ENCODE measurements at places on chromosomes 12 and 14.

GRCh38 chr12:118520214-118521035 is 144.1 kb downstream of the SUDS3 start:
- DNase-seq: no peak

DNA sequence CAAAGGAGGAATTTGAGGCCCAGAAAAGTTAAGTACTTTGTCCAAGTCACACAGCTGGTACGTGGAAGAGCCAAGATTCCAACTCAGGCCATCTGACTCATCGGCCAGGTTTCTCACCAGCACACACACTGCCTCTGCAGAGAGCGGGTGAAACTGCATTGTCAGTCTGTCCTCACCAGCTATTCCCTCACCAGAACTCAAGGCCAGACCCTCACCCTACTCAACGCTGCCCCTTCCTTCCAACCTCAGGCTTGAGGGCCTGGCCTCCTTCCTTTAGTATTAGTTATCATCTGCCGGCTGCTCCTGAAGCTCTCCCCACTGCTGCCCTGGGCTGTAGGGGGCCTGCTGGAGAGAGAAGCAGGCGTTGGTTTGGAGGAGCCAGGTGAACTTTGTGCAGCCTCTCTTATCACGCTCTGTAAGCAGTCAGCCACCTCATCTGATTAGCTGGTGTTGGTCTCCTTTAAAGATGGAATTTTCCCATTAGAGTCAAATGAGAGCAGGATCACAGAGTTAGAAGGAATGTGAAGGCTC is 16.6 kb upstream of the PLEK2 start:
- DNase-seq: peak; percentile 73

GRCh38 chr12:27771481-27772327 is 8.3 kb upstream of the KLHL42 start:
- no peak for DNase-seq

DNA sequence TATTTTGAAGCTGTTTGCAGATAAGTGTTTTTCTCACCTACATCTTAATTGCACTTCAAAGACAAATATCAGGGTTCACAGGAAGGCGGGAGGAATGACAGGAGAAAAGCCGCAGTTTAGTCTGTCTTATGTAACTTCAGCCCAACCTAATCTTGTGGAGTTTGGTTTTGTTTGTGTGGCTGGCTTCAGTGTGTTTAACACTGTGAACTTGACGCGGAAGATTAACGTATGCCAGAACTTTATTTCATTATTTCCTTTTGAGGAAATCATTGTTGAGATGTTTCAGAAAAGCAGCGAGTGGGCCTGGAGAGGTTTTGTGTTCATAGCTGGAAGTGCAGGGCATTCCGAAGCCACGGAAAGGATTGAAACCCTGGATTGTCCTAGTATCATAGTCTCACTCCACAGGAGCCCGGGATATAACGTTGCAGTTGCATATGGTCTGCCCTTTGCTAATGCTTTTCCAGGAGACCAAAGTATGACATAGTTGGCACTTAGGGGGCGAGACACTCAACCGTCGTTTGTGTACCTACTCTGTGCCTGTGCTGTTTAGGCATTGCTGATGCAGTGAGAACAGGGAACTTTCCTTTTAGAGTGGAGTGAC is 2.0 kb downstream of the PELI2 start:
- peak; percentile 20 for DNase-seq

- DNase-seq: no peak
These were observed 16.3 kb upstream of the BEGAIN start for GRCh38 chr14:100603341-100604120.

DNA sequence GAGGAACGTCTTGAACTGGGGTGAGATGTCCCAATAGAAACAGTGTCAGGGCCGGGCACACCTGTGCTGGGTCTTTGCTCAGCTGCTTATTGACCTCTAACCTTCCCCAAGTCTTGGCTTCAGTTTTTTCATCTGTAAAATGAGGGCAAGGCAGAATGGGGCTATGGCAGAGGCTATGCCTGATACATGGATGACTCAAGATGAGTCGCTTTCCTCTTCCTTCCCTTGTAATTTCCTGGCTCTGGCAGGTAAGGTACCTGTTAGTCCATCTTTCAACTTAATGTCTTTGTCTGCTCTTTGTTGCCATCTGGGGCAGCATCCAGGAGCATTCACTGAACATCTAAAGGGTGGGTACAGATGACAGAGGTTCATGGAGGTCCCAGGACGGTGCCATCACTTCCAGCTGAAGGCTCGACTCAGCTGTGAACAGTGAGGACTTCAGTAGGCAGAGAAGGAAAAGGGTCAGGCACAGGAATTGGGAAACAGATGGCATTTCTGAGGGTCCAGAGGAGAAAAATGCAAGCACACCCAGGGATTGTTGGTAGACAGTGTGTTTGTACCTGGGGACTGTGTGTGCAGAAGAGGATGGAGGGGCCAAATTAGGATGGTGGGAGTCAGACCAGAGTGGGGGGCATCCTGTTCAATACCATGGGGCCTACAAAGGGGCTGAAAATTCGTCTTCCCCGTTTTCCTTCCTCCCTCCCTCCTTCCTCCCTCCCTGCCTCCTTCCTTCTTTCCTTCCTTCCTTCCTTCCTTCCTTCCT is 268.3 kb downstream of the VRK1 start:
- no peak for DNase-seq

- no peak for DNase-seq
These were observed 192.1 kb upstream of the MYL2 start for GRCh38 chr12:111112311-111113098.

- DNase-seq: peak; percentile 77
These were observed 70.6 kb upstream of the ACTN1 start for GRCh38 chr14:69049675-69050074.

DNA sequence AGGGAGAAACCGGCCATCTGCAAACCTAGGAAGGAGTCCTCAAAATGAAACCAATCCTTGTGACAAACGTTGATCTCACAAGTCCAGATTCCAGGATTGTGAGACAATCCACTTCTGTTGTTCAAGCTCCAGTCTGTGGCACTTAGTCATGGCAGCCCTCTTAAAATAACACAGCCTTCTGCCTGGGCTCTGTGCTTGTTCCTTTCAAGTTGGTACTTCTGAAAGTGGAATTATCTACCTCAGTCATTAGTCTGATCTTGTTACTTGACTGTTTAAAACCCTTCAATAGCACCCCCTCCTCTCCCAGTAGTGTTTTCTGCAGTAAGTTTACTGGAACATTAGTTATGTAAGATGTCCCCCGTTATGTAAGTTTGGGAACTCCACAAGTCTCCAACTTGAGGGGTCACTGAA is 111.0 kb upstream of the HIF1A start:
- DNase-seq: peak; percentile 64

DNA sequence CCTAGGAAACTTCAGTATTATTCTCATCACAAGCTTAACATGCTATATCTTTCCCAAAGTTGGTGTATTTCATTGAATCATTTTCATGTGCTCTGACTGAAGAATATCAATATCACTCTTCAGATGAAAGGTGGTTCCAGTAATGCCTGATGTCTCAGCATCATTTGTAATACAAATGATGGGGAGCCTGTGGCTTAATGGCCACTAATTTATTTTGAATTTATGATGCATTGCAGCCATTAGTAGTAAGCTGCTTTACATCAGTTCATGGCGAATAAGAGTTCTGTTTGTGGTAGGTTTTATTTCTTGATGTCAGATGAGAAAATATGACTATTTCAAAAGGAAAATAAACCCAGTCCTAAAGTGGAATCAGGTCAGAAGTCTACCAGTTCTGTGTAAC is 139.4 kb downstream of the SLC16A7 start:
- no peak for DNase-seq

GRCh38 chr14:61372379-61372778 is 51.0 kb downstream of the PRKCH start:
- DNase-seq: no peak

DNA sequence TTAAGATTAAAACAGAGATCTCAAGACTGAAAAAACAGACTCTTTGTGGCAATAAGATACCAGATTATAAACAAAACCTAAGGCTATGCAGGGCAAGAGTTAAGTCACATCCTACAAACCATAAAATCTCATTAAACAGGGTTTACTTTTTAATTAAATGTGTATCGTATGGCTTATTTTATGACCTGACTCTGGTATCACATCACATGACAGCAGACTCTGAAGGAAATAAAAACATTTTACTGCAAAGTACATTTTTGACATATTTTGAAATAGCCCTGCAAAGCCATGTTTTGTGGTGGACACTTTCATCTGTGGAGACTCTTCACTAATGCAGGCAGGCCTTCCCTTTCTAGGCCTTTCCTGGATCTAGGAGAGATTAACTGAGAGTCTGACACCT is 327.6 kb upstream of the CLEC14A start:
- no peak for DNase-seq

- DNase-seq: peak; percentile 29
These were observed 126.6 kb downstream of the BCAT1 start for GRCh38 chr12:24822121-24822899.

DNA sequence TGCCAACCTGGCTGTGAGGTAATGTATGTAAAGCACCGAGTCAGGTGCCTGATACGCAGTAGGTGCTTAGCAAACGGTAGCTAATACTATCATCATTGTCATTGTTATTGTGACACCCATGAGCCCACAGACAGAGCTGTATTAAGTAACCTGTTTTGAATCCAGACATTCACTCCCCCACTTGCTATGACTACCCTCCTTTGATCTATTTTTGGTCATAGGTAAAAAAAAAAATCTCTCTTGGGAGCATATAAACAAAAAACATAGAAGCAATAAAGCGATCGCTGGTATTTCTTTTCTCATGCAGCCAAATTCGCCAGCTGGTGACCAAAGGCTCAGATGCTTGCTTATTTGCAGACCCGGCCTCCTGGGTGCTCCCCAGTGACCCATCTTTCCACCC is 330.2 kb downstream of the DPF3 start:
- no peak for DNase-seq

GRCh38 chr14:63770187-63770807 is 42.4 kb upstream of the SGPP1 start:
- peak; percentile 52 for DNase-seq

GRCh38 chr14:66842911-66843512 is 335.1 kb downstream of the GPHN start:
- no peak for DNase-seq

DNA sequence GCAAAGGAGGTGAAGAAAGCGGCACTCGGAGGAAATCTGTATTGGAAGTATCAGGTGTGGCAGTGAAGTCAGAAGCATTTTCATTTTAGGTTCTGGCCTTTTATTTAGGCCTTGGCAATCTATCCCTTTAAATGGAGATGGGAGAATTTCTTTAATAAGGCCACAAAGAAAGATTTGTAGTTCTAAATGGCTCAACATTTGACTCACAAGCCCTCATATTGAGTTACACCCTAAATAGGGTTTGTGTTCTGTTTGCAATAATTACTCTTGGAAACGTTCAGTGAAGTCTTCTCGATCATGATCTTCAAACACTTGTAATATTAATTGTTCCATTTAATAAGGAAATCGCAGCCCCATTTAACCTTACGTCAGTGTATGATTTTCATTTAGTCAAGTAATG is 25.3 kb upstream of the TMEM260 start:
- no peak for DNase-seq

DNA sequence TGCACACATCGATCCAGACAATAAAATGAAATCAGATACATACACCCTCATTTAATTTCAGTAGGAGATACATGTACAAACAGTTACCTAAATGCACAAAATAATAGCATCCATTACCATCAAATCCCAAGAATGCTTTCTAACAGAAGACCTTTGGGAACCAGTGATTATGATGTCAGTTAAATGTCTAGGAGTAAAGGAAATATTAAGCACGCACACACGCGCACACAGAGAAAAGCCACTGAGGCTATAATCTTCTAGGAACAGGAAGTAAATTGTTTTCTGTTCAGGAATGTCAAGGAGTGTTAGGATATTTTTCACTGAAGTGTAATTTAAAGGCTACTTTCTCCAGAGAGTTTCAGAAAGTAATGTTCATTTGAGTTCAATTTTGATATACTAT is 250.1 kb downstream of the MDGA2 start:
- no peak for DNase-seq

DNA sequence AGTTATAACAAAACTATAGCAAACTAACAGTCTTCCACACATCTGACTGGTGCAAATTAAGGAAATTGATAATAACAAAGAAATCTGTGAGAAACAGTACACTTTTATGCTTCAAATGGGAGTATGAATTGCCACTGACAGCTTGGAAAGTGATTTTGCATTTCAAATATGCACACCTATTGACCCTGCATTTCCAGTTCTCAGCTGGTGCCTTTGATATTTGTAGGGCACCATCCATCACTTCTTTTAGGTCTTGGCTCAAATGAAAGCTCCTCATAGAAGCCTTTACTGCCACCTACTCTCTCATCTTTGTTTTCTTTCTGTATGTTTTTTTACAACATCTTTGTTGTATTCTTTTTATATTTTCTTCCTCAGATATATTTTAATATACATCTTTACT is 125.1 kb downstream of the ST8SIA1 start:
- DNase-seq: no peak

DNA sequence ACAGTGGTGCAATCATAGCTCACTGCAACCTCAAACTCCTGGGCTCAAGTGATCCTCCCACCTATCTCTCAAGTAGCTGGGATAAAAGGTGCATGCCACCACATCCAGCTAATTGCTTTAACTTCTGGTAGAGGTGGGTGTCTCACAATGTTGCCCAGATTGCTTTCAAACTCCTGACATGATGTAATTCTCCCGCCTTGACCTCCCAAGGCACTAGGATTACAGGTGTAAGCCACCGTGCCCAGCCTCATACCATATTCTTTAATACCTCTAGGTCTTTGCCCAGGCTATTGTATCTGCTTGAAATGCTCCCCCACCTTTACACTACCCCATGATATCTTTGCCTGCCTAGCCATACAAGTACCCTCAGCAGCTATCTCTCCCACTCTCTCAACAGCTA is 11.3 kb downstream of the R3HDM2 start:
- DNase-seq: no peak

DNA sequence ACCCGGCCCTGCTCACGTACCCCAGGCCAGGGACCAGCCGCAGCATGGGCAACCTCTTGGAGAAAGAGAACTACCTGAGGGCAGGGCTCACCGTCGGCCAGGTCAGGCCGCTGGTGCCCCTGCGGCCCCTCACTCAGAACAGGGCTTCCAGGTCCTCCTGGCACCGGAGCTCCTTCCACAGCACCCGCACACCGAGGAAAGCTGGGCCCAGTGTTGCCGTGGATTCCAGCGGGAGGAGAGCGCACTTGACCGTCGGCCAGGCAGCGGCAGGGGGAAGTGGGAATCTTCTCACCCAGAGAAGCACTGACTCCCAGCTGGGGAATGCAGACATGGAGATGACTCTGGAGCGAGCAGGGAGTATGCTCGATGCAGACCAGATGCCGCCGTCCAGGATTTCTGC is 7.9 kb upstream of the VAMP1 start:
- DNase-seq: peak; percentile 89

- DNase-seq: no peak
These were observed 12.9 kb downstream of the C14orf93 start for GRCh38 chr14:22996768-22997654.

DNA sequence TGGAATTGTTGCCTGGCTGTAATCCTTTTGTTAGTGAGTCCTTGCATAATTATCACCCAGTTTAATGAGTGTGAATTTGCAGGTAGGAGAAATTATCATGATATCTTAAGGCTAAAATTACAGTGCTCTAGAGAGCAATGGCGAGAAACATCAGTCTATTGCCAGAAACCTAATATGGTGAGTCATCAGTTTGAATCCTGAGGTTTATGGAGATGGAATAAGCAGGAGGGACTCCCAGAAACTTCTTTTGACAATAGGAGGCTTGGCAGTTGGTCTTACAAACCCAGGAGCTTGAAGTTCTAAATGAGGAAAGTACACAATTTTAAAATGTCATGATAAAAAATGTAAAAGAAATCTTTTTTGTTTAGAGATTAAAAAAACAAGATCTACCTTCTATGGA is 31.5 kb upstream of the CRADD start:
- peak; percentile 37 for DNase-seq

GRCh38 chr12:71141378-71141926 is 16.3 kb downstream of the TSPAN8 start:
- DNase-seq: no peak

- DNase-seq: no peak
These were observed 30.1 kb downstream of the DACT1 start for GRCh38 chr14:58667900-58668299.

Data from AG20443 (cell line).